WTC11 (cell line): ENCODE measurements at places on chromosomes 13 and 19. TPM values are rescaled to one million over a fixed set of nuclear protein-coding genes. Genes with fewer than 3 reads are reported as not detected.

Gene SEMA6B
- 45.1 to 52.1 TPM (median 49.1 TPM) in 3 replicates for total RNA-seq

- DNase-seq: no peak
Measured at GRCh38 chr19:50022823-50023222, 2.3 kb downstream of the VRK3 start.

- peak; percentile 96 for DNase-seq
Measured at GRCh38 chr19:7507884-7508283, 8.0 kb upstream of the ZNF358 start.

Gene DCT
- not detected in 3 replicates for total RNA-seq

DNA sequence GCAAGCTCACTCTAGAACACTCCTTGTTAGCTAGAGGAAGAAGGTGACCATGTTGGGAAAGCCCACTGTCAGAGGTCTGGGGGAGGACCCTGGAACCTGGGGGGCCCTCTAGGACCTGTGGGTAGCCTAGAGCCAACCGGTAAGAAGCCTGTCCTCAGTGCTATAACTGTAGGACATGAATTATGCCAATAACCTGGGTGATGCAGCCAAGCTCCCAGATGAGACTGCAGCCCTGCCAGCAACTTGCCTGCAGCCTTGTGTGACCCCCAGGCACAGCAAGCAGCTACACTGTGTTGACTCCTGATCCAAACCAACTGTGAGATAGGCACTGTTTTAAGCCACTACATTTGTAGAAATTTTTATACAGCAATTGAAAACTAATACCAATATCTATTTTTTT lies 122.3 kb downstream of the MIPEP start:
- DNase-seq: no peak
